Stimulated activated CD4-positive, alpha-beta T cell treated with anti-CD3 and anti-CD28 coated beads, Interleukin-4, amount 100 ng/mL, for 24 hours (primary cell): ENCODE measurements at places on chromosomes 3 and 15.

- DNase-seq = no peak
Observed at GRCh38 chr3:66949898-66950297, 48.2 kb upstream of the KBTBD8 start.

GRCh38 chr3:141546586-141546985 lies 59.8 kb downstream of the RASA2 start:
- DNase-seq = no peak

- DNase-seq = no peak
Observed at GRCh38 chr3:177944228-177944661, 592.0 kb upstream of the KCNMB2 start.

- no peak for DNase-seq
Observed at GRCh38 chr3:36317915-36318314, 62.4 kb upstream of the STAC start.

DNA sequence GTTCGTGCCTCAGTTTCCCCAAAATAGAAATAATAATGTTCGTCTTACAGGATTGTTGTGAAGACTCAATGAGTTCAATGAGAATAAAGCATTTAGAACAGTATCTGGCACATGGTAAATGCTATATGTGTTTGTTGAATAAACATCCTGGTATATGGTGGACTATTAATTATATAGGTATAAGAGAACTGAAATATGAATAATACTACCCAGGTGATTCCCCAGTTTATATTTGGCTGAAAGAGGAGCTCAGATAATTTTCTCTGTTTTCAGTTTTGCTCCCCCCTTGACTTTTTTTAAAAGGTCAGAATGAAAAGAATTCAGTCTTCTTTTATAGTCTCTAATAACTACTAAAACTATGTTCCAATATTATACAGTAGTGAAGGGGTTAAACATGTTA lies 46.9 kb downstream of the USP8 start:
- no peak for DNase-seq

GRCh38 chr15:70437089-70437488 lies 326.3 kb downstream of the UACA start:
- DNase-seq = no peak

- DNase-seq = no peak
Observed at GRCh38 chr15:60690350-60690961, 211.5 kb upstream of the ICE2 start.

DNA sequence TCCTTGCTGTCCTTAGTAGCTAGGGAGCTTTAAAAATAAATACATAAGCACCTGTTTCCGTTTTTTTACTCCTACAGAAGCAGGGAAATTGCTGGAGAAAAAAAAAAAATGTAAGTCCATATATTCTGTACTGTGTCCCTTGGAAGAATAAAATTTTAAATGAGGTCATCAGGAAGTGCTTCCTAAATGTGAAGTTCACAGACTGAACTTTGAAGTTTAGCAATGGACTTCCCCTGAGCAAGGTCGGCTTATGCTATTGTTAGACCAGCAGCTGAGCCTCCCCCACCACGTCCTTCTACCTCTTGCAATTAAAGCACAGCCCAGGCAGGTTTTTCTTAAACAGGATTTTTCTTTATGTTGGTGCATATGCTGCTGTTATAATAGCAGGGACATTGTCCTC lies 26.3 kb downstream of the LIPC start:
- DNase-seq = no peak

DNA sequence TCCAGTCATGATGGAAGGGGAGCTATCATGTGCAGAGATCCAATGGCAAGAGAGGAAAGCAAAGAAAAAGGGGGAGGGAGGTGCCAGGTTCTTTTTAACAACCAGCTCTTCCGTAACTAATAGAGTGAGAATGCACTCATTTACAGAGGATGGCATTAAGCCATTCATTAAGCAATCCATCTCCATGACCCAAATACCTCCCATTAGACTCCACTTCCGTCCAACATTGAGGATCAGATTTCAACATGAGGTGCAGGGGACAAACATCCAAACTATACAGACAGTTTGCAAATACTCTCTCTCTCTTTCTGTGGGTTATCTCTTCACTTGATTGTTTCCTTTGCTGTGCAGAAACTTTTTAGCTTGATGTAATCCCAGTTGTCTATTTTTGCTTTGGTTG lies 21.2 kb downstream of the ZDHHC23 start:
- DNase-seq = no peak

- no peak for DNase-seq
Observed at GRCh38 chr3:79568938-79569337, 198.9 kb downstream of the ROBO1 start.

DNA sequence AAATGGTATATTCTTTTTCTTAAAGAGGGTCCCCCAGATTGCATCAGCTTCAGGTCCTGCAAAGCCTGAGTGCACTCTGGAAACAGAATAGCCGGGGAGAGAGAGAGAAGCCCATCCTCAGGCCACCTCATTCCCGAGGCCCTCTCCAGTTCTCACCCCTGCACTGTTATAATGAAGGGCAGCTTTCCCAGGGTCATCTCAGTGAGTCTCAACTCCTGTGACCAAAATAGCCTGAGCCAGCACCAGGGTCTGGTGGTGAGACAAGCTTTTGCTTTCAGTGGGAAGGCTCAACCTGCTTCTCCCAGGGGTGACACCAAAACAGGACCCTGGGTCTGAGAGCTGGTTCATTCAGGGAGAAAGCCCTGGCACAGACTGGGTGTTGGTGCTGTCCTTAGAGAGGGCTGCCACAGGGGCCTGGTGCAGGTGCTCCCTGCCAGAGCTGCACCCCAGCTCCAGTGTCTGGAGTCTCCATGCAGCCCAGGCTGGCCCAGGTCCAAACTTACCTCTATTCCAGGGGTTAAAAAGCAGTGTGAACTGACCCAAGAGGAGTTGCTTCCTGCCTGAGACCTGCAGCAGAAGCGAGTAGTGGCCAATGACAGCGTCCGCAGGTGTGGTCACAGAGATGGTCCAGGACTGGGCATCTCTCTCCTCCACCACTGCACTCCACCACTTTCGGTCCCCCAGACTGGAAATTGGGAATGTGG lies 6.1 kb downstream of the EPB42 start:
- no peak for DNase-seq

- no peak for DNase-seq
Observed at GRCh38 chr3:37935756-37936666, 54.6 kb upstream of the VILL start.
